ENCODE measurements at places on chromosomes 13 and 19. TPM values are rescaled to one million over a fixed set of nuclear protein-coding genes. Genes with fewer than 3 reads are reported as not detected.

The AZU1 gene
- total RNA-seq, result not detected

The MUC16 gene
- total RNA-seq, result not detected

The CGB7 gene
- not detected for total RNA-seq

The NOP53 gene
- total RNA-seq, result 120 TPM

- no peak for DNase-seq
These were observed 18.9 kb downstream of the ZNF563 start for GRCh38 chr19:12314553-12314952.

The MAP2K7 gene
- 6.4 TPM for total RNA-seq

The LRP3 gene
- 30.2 TPM for total RNA-seq

DNA sequence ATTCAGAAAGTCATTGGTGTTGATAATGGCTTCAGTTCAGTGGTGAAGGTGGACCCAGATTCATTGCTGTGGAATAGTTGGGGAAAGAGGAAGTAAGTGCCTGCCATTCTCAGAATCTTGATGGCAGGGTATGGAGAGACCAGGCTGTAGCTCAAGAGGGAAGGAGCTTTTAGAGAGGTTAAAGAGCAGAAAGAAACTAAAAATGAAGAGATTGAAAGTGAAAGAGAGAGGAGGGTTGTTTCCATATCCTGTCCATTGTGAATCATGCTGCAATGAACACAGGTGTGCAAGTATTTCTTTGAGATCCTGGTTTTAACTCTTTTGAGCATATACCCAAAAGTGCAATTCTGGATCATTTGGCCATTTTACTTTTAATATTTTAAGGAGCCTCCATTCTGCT is 12.5 kb downstream of the GJB6 start:
- no peak for DNase-seq

GRCh38 chr13:36108954-36109353 is 22.2 kb downstream of the DCLK1 start:
- peak; percentile 34 for DNase-seq

The KCNC3 gene
- 0.55 TPM for total RNA-seq

The UQCR11 gene
- 150 TPM for total RNA-seq

The PPP6R1 gene
- 44.3 TPM for total RNA-seq

DNA sequence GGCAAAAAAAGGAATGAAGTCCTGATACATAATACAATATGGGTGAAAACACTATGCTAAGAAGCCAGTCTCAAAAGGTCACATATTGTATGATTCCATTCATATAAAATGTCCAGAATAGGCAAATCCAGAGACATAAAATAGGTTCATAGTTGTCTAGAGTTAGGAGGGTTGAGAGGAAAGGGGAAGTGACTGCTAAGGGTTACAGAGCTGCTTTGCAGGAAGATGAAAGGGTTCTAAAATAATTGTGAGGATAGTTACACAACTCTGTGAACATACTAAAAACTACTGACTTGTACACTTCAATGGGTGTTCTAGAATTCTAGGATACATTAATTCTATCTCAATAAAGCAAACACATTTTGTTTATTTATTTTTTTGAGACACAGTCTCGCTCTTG is 25.7 kb downstream of the CAB39L start:
- peak; percentile 34 for DNase-seq

- DNase-seq, result no peak
These were observed 37.3 kb downstream of the CILP2 start for GRCh38 chr19:19575411-19575810.
